ENCODE measurements at places on chromosomes 5 and 9. TPM values are rescaled to one million over a fixed set of nuclear protein-coding genes. Genes with fewer than 3 reads are reported as not detected.
A peak's percentile ranks its signal among the peaks of the same experiment; 100 is the strongest.

GRCh38 chr5:74953937-74954720 is 87.9 kb upstream of the FAM169A start:
- DNase-seq = peak; percentile 85

DNA sequence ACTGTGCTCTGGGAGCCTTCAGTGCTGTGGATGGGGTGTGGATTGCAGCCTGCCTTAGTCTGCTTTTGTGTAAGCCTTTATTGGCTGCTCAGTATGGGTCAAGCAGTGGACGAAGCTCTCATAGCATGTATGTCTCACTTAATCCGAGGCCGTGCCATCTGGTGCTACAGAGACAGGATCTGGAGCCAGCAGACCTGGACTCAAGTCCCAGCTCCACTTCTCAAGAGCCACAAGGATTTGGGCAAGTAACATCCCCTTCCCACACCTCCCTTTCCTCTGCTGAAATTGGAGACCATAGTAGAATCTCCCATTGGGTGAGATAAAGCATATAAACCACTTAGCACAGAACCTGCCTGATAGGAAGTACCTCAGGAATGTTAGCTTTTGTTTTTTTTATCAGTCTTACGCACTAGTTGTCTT is 23.4 kb upstream of the LECT2 start:
- no peak for DNase-seq

GRCh38 chr9:31612336-31613030 is 772.0 kb upstream of the ACO1 start:
- DNase-seq = no peak

DNA sequence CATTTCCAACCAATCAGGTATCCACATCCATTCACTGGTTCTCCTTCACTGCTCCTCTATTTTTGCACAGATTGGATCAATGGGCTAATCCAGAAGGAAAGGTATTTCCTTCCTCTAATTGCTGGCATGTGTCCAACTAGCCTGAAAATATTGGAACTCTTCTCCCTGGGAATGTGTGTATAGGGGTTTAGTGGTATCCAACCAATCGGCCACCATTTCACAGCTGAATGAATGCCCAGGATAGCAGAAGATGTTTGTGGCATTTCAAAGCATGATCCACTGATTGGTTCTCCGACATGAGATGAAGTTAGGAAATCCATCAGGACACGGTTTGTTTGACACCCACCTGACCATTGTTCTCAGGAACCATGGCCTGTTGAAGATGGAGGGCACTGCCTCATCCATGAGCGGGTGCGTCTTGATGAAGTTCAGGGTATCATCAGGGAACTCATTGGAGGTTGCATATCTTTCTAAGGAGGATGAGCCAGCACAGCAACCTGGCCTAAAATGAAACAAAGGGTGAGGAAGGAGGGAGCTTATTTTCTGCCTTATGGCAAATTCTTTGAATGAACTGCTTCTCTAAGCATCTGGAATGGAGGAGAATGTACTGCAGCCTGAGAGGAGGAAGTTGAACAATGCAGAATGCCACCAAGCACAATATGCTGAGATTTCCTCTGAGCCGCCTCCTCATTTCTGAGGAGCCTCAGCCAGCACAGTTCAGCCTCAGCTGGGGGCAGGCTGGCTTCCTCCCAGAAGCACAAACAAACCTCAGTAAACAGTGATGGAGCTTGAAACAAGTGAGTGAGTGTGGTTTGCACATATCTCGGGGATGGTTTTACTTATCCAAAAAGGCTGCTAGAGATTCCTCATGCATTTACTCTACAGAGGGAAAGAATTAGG is 94.6 kb downstream of the SEMA6A start:
- no peak for DNase-seq

DNA sequence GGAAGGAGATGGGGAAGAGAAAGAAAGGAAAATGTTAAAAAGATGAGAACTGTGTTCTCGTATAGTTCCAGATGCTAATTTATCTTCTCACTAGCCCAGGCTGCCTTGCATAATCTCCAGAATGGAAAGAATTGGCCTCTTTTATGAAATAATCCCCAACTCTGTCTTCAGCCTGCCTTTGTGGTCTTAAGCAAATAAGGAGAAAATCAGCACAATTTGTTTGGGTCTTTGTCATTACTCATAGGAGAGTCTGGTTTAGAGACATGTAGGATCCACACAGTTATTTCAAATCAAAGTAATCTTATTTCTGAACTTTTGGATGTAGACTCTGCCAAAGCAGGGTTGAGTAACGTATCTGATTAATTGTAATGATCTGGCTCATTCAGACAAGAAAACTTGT is 50.7 kb upstream of the CAMK4 start:
- no peak for DNase-seq

Gene LCN12
- total RNA-seq = not detected

DNA sequence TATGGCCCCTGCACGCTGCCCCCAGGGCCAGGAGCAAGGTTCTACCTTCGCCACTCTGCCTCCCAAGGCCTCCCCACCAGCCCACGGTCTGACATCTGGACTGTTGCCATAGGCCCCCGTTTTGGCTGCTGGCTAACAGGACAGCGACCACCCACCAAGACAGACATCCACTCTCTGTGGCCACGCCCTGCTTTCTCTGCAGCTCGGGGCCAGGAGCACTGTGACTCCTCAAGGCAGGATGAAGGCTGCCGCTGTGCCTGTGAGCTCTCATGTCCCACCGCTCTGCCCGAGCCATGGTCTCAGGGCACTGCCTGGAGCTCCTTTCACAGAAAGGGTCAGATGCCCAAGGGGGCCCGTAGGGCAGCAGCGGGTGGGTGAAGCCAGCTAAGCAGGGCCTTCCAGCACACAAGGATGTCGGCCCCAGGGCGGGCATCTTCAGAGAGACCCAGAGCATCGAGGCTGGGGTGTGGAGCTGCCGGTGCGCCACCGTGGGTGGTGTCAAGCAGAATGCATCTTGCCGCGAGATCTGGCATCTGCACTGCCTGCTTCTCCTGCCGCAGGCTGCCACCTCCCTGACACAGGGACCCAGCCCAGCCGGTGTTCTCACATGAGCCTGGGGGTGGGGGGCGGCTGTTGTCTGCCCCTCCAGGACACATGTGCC is 92.2 kb upstream of the ADAMTS2 start:
- peak; percentile 45 for DNase-seq

GRCh38 chr5:168939156-168939800 is 360.1 kb upstream of the PANK3 start:
- no peak for DNase-seq

DNA sequence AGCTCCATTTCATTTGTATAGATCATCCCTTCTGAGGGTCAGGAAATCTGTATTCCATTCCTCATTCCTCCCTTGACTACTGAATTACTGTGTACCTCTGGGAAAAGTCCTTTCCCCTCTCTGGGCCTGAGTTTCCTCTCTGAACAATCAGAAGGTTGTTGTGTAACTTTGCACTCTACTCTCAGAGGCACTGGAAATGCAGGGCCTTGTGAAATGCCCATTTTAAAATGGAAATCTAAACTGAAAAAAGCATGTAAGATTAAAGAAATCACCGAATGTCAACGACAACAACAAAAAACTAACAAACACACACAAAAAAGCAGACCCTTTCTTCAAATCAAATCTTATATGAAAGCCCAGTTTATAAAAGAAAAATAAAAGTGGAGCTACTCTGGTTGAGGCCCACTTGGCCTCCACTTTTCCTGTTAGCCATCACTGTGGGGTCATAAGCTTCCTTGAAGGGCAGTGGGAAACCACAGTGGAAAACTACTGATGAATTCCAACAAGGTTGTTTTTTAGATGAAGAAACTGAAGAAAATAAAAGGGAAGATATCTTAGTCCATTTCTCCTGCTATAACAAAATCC is 21.6 kb upstream of the GRPEL2 start:
- no peak for DNase-seq

DNA sequence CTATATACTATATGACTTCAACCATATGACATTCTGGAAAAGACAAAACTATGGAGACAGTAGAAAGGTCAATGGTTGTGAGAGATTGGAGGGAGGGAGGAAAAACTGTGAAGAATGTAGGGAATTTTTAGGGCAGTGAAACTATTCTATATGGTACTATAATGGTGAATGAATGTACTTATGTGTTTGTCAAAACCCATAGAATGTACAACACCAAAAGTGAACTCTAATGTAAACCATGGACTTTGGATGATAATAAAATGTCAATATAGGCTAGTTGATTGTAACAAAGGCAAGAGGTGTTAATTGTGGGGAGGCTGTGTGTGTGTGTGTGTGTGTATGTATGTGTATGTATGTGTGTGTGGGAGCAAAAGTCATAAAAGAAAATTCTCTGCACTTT is 10.8 kb upstream of the STOM start:
- DNase-seq = no peak

- DNase-seq = no peak
Observed at GRCh38 chr5:128234928-128235641, 151.5 kb downstream of the SLC12A2 start.

- no peak for DNase-seq
Observed at GRCh38 chr5:66989286-66989685, 207.3 kb downstream of the CD180 start.

GRCh38 chr9:545480-545879 is 296.0 kb upstream of the DMRT1 start:
- DNase-seq = no peak

DNA sequence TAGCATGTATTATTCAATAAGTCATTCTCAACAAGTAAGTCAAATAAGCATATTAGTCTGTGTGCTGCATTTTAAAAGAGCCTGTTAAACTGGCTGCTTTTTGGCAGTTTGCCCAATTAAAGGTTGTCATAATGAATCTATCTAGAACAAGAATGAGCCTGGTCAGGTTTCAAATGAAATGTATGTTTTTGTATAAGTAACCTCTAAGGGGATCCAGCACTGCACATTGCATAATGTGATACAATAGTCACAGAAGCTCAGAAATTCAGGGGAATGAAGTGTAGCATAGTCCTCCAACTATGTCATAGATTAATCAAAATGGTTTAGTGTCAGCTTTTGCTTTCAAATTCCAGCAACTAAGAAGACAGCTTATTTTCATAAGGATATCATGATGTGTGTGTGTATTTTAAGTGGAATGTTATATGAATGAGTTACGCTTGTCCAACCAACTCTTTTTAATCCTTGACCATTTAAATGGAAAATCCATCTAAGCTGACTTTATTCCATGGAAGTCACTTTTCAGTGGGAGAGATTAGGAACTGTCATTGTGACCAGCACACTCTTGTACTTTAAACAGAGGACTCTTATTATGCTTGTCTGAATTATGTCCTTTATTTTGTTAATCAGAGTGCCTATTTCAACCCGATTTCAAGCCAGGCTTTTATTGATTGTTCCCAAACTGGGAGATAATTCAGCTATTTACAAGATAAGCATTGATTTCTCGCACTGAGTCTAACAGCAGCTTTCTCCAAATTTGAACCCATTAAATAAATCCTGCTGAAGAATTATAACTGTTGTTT is 283.9 kb upstream of the ADAMTSL1 start:
- no peak for DNase-seq

- DNase-seq = peak; percentile 89
Observed at GRCh38 chr9:115615821-115616665, 498.1 kb upstream of the TNC start.

DNA sequence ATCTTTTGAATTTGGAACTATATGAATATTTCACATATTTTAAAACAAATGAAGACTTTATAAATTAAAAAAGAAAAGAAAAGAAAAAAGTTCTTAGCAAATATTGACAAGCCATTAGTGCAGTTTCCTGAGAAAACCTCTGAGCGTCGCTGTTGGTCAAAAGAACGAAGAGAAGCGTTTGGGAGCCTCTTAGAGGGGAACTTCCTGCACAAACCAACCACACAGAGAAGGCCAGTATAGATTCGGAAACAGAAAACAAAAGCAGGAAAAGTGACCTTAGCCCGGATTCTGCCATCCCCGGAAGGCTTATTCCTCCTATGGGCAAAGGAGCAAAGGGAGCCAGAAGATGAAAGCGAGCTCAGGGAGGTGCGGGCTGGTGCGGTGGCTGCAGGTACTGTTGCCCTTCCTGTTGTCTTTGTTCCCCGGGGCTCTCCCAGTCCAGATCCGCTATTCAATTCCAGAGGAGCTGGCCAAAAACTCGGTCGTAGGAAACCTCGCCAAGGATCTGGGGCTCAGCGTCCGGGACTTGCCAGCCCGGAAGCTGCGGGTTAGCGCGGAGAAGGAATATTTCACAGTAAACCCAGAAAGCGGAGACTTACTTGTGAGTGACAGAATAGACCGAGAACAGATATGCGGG is at the start of gene PCDHGB2:
PCDHGB2 (plus strand) TSS at position 205 of the 637 bp plus-strand sequence; CDS start at position 347, 142 bp downstream.
- no peak for DNase-seq

GRCh38 chr9:35905051-35905781 is 786 bp upstream of the HRCT1 start:
- no peak for DNase-seq

Gene LAMC3
- not detected for total RNA-seq

- no peak for DNase-seq
Observed at GRCh38 chr9:126417043-126417442, 90.4 kb downstream of the MVB12B start.

Gene RASEF
- 0.16 TPM for total RNA-seq

GRCh38 chr5:89582768-89583339 is 699.9 kb upstream of the MEF2C start:
- no peak for DNase-seq

DNA sequence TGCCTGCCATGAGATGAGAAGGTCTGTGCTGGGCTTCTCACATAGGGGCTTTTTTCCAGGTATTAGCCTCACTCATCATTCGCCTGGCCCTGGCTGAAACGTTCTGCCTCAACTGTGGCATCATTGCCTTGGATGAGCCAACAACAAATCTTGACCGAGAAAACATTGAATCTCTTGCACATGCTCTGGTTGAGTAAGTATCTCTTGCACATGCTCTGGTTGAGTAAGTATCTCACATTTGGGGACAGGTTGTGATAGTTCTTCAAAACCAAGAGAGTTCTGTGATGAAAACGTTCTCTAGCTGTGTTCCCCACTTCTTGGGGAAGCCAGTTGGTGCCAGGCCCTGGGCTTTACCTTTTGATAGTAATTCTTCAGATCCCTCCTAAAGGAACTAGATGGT is 17.4 kb upstream of the IL13 start:
- no peak for DNase-seq

Gene STOML2
- 73.3 TPM for total RNA-seq

DNA sequence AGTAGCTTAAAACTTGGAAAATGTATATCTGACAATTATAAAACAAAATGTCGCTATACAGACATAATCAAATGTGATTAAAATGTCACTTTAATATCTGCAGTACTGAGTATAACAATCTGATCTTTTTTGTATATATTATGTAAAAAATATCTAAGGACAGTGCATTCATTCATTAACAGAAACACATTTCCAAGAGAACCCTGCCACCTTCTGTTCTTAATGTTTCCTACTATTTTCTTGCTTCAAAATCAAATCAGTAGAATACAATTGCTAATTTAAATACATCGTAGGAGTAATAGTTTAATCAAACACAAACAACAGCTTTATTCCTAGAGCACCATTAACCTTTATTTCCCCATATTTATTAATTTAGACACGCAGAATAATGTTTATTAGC is 142.6 kb upstream of the ST8SIA4 start:
- no peak for DNase-seq

- DNase-seq = no peak
Observed at GRCh38 chr9:2055203-2055658, 40.1 kb downstream of the SMARCA2 start.
